ENCODE measurements at places on chromosomes 7 and 10. TPM values are rescaled to one million over a fixed set of nuclear protein-coding genes. Genes with fewer than 3 reads are reported as not detected.

GRCh38 chr7:80146545-80147182, 12.0 kb downstream of the GNAI1 start:
- no peak for DNase-seq

GRCh38 chr7:27099453-27100370, 2.8 kb downstream of the HOXA2 start:
- no peak for DNase-seq

GRCh38 chr10:63201118-63201517, 68.0 kb downstream of the NRBF2 start:
- DNase-seq = no peak

GRCh38 chr7:75739796-75740672, 1.3 kb upstream of the HIP1 start:
- DNase-seq = no peak

Gene OPN1SW
- total RNA-seq = not detected

Gene IQUB
- 11.3 TPM for total RNA-seq

Gene SPDYE8
- not detected for total RNA-seq

Data from thyroid gland (tissue), 4 donors.